Progenitor cell of endocrine pancreas (in vitro differentiated cells): ENCODE measurements at places on chromosomes 1 and 21.

GRCh38 chr1:18302788-18303413, 177.8 kb upstream of the KLHDC7A start:
- DNase-seq: no peak

GRCh38 chr1:185774394-185774793, 40.2 kb downstream of the HMCN1 start:
- DNase-seq: no peak

GRCh38 chr1:215963040-215963439, 395.9 kb downstream of the KCTD3 start:
- DNase-seq: no peak

- DNase-seq: no peak
Measured at GRCh38 chr1:89906088-89906487, 85.3 kb downstream of the LRRC8D start.

GRCh38 chr1:118325550-118326225, 140.7 kb upstream of the SPAG17 start:
- DNase-seq: no peak

- DNase-seq: no peak
Measured at GRCh38 chr1:37570528-37571334, 14.0 kb downstream of the DNALI1 start.

DNA sequence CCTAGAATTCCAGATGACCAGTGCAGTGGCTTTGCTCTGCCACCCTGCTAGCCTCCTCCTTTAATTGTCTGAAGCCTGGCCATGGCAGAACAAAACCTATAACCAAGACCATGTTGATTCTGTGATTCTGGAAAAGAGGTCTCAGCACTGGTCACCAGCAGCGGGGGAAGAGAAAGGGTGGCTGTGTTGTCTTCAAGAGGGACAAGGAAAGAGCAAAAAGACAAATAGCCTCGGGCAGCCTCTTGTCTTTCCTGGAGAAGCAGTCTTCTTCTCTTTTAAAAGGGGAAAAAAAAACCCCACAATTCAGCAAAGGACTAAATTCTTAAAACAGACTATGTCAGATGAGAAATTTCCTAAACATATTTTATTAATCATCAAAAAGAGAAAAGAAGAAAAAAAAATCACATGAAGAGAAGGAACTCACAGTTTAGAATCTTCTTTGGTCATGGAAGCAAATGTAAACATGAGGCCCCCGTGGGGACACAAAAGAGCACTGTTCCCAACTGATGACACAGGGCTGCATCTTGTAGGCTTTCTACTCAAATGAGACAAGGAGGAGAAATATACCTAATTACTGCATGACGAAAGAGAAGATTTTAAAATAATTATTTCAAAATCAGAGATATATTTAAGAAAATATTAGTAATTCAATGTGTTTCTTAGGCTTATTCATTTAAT, 36.3 kb upstream of the RAP1GAP start:
- no peak for DNase-seq

DNA sequence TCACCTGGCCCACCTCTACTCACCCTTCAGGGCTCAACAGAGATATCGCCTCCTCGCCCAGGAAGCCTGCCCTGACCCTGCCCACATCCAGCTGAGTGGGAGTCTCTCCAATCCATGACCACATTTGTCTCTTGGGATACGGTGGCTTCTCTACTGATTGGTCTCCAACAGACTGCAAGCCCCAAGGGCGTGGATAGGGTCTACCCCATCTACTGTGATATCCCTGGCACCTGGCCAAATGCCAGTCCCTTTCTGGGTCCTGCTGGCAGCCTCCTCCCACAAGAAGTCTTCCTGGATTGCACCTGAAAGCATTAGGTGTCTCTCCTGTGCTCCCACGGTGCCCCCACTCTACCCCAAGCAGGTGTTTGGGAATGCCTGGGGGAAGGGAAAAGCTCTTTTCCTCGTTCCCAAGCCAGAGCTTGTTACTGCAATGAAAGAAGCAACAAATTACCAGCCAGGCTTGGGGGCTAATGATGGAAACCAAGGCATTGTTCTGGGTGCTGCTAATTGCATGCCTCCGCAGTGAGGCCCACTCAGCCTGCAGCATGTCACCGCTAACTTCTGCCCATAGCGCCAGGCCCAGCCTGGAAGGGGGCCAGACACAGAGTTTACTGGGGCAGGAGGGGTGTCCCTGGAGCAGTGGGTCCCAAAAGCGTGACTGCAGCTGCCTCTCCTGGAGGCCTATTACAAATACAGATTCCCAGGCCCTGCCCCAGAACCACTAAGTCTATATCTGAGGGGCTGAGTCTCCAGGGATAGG, 90.7 kb upstream of the IFFO2 start:
- DNase-seq: no peak

DNA sequence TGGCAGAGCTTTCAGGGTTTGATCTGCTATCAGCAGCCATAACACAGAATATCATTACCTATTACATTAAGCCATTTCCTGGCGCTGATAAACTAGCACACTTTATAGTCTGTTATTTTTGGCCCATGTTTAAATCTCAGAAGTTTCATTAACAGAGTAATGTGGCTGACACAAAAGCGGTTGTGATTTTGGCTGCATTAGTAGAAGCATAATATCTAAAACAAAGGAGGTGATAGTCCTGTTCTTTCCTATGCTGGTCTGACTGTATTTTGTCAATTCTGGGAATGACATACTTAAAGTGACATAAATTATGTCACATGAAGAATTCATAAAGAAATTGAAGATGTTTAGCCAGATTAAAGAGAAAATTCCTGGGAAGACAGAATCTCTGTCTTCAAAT, 151.3 kb upstream of the KCND3 start:
- DNase-seq: no peak

- DNase-seq: no peak
Measured at GRCh38 chr1:198660341-198661261, 21.8 kb downstream of the PTPRC start.

- no peak for DNase-seq
Measured at GRCh38 chr1:233554037-233554436, 59.9 kb upstream of the KCNK1 start.

- peak; percentile 38 for DNase-seq
Measured at GRCh38 chr1:202122639-202123335, at the start of gene GPR37L1. GPR37L1 (plus strand) TSS chr1:202122917; CDS start chr1:202122964, 47 bp downstream.

DNA sequence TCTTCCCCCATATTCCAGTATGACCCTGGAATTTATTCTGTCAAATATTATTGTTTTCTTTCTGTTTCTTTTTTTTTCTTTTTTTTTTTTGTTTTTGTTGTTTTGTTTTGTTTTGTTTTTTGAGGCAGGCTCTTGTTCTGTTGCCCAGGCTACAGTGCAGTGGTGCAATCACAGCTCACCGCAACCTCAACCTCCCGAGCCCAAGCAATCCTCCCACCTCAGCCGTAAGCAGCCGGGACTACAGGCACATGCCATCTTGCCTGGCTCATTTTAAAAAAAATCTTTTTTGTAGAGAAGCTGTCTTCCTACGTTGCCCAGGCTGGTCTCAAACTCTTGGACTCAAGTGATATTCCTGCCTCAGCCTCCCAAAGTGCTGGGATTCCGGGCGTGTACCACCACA, 237.6 kb downstream of the SMYD3 start:
- DNase-seq: no peak

GRCh38 chr1:213409971-213410370, 358.9 kb downstream of the RPS6KC1 start:
- DNase-seq: no peak

GRCh38 chr1:230818367-230818766, 50.0 kb downstream of the C1orf198 start:
- no peak for DNase-seq

DNA sequence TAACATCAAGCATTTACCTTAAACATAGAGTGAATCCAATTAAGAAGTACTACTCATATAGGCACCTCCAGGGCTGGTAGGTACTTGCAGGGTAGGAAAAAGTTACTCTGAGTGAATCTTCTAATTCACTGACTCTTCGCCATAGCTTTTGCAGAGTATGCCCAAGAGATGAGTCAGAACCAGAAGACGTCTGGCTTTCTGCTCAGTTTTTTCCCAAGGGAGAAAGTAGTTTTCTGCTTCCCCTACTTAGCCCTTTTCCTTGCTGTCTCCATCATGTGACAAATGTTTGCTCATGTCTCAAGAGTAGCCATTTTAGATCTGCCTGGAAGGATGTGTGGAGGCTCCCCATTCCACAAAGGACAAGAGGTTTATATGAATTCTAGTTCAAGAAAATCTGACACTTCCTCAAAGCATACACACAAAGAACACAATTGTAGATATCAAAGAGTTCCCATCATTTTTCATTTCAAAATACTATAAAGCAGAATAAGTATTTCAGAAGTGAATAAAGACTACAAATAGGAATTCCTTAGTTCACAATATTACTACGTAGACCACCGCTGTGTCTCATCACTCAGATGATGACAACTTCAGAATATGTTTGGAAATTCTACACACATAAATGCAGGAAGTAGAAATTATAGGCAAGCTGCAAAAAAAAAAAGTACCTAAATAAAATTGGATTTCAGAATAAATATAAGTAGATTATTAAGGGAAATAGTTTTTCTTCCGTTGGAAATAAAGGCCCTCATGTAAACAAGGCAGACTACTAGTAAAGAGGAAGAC, 98.5 kb downstream of the ASH1L start:
- DNase-seq: no peak

- DNase-seq: no peak
Measured at GRCh38 chr1:115867216-115867615, 26.3 kb upstream of the NHLH2 start.

DNA sequence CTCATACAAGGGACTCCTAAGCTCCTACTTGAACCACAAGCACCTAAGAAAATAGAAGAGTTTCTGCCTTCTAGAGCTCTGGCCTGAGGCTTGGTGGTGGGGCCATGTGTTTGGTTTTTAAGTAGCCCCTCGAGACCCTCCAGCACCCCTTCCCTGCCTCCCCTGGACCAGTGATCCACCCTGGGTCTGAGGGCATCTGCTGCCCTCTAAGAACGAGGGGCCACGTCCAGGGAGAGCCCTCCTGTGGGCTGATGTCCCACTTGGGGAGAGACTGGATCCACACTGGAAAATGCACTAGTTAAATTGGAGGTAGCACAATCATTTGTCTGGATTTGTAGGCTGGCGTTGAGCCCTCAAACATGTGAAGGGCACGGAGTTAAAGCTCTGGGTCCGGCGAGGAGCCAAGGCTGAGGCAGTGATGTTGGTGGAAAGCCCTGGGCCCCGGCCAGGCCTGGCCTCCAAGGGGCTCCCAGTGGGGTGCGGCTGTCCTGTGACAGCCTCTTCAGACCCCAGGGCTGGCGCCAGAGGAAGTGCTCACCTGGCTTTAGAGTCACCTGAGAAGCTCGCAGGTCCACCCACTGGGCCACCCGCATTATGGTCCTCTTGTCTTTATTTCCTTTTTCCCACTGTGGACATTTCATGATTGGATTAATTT, 65.2 kb downstream of the SLC37A1 start:
- no peak for DNase-seq

DNA sequence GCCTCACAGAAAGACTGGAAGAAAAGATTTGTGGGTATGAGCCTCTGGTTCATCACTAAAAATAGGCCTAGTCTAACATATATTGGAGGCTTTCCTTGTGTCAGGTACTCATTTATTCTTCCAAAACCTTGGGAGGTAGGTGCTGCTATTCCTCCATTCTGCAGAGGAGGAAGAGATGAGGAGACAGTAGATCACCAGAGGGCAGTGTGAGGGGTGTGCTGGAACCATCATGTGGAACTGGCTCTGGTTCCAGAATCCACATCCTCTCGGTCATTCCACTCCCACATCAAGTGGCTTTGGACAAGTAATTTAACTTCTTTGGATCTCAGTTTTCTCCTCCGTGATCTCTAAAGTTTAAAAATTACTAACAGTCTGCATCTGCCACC, 7.4 kb upstream of the INKA2 start:
- DNase-seq: no peak

- DNase-seq: no peak
Measured at GRCh38 chr1:56814205-56814604, 5.0 kb downstream of the FYB2 start.

- no peak for DNase-seq
Measured at GRCh38 chr1:100862591-100862990, 32.1 kb downstream of the EXTL2 start.

DNA sequence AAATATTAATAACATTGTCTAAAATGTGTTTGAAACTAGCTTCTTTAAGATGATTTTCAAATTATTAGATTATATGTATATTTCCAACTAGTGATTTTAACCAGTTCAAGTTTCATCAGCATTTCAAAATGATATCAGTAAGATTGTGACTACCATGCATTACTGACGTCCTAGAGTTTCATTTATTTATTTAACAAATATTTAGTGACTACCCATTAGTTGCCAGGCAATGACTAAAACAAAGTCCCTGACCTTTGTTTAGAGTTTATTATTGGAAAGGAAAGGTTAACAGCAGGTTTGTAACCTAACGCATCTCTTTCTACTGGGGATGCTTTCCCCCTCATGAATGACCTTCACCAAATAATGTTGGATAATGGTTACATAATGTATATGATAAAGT, 7.6 kb upstream of the C4BPB start:
- no peak for DNase-seq

DNA sequence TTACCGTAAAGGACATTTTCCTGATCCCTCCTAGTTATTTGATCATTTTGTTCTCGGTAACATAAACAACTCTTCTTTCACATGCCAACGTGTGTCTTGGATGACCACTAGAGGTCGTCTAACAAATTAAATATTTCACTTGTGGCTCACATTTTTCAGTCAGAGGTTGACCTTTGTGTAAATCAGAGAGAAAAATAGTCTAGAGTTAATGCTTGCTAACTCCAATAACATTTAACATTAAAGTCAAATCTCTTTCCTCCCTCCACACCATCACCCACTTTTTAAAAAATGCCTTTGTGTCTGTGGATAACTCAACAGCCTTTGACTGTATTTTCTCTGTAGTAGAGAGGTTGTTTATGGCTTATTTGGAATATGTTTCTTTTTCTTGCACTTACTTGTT, 220.5 kb upstream of the B3GALT2 start:
- DNase-seq: no peak

DNA sequence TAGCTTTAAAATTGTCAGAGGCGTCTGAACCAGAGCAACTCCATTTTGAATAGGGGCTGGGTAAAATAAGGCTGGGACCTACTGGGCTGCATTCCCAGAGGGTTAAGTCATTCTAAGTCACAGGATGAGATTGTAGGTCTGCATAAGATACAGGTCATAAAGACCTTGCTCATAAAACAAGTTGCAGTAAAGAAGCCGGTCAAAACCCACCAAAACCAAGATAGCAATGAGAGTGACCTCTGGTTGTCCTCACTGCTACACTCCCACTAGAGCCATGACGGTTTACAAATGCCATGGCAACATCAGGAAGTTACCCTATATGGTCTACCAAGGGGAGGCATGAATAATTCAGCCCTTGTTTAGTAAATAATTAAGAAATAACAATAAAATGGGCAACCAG, 143.6 kb downstream of the GABPA start:
- no peak for DNase-seq

GRCh38 chr1:13732971-13733667, 33.1 kb downstream of the PRDM2 start:
- no peak for DNase-seq

DNA sequence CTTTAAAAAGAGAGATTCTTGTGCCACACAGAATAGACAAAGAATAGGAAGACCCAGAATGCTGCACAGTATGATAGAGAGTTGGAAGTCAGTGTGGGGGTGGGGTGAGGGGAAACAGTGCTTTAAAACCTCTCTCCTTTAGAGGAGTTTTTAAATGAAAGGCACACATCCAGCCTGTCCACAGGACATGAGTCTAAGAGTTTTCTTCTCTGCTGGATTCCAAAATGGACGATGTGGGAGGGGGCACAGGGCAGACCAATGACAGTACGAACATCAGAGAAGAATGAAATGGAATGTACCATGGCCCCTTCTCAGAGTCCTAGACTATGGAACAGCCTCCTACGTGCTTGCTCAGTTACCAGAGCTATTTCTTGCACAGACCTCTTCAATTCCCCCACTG, 458.2 kb upstream of the DAB1 start:
- no peak for DNase-seq
